GM12878 (cell line): ENCODE measurements at places on chromosomes 16 and 17. TPM values are rescaled to one million over a fixed set of nuclear protein-coding genes. Genes with fewer than 3 reads are reported as not detected.

- no peaks in the 10 kb centered on the region for H3K27me3 ChIP-seq
- H3K4me1 ChIP-seq: peaks cover 9% of the 10 kb centered on the region
- H3K4me3 ChIP-seq: peak within 1 kb of the TSS; percentile 94
- H3K27ac ChIP-seq: peak within 1 kb of the TSS; percentile 85
- no peak for DNase-seq
- H3K36me3 ChIP-seq: no peaks in the 10 kb centered on the region
Observed at GRCh38 chr17:42979511-42980273, at the start of gene PTGES3L. Gene PTGES3L (minus strand): TSS chr17:42980080. CDS start chr17:42980053, 27 bp downstream.

DNA sequence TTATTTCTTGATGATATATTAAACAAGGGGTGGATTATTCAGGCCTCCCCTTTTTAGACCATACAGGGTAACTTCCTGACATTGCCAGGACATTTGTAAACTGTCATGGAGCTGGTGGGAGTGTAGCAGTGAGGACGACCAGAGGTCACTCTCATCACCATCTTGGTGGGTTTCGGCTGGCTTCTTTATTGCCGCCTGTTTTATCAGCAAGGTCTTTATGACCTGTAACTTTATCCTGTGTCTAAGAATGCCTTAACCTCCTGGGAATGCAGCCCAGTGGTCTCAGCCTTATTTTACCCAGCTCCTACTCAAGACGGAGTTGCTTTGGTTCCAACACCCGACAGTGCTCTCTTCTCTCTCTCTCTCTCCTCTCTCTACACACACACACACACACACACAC, 221.9 kb downstream of the C16orf95 start:
- no peaks in the 10 kb centered on the region for H3K27me3 ChIP-seq
- no peaks in the 10 kb centered on the region for H3K36me3 ChIP-seq
- DNase-seq: no peak
- no peak overlapping the region for H3K4me3 ChIP-seq
- H3K4me1 ChIP-seq: no peaks in the 10 kb centered on the region
- no peak overlapping the region for H3K27ac ChIP-seq

GRCh38 chr16:11232852-11233726, 22.9 kb downstream of the SOCS1 start:
- no peak for DNase-seq
- peaks cover 26% of the 10 kb centered on the region for H3K4me1 ChIP-seq
- H3K27me3 ChIP-seq: no peaks in the 10 kb centered on the region
- H3K27ac ChIP-seq: peak overlapping the region; percentile 74

DNA sequence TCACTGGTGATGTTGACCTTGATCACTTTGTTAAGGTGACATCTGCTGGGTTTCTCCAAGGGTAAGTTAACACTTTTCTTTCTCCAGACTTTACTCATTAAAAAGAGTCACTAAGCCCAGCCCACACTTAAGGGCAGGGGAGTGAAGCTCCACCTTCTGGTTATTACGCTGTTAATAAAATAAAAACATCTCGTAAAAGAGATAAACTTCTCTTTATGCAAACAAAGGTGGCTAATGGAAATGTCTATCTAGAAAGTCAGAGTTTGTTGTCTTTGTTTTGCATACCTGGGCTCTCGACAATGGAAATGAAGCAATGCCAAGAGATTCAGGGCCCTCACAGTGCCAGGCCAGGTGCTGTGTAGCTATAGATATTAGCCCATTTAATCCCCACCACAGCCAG, 134.4 kb downstream of the ZFHX3 start:
- no peaks in the 10 kb centered on the region for H3K27me3 ChIP-seq
- H3K27ac ChIP-seq: no peak overlapping the region

GRCh38 chr17:31835984-31836383, 23.1 kb downstream of the COPRS start:
- H3K27ac ChIP-seq: no peak overlapping the region
- no peak for DNase-seq
- no peaks in the 10 kb centered on the region for H3K36me3 ChIP-seq
- no peak overlapping the region for H3K4me3 ChIP-seq
- H3K4me1 ChIP-seq: peaks cover 8% of the 10 kb centered on the region

DNA sequence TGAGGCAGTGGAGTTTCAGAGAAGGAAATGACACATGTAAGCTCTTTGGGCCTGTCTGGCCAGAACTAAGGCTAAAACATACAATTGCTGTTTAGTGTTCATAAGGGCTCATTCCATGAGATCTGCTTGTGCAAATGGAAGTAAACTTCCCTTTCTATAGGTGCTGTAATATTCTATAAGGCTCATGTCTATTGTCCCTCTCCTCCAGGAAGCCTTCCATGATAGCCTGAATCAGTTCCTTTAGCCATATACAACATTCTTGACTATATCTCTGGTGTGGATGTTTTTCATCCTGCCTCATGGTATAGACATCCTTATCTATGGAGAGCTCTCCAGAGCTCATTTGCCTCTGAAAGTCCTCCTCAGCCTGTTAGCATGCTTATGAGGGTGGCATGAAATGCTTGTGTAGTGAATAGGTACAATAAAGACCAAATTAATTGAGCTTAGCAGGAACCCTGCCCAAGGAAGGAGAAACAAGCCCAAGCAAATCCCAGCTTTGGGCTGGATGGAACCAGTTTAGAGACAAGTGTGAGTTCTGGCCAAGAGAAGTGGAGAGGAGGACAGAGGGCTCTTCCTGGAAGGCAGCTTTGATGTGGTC, 1.6 kb upstream of the ETV4 start:
- H3K4me1 ChIP-seq: peaks cover 3% of the 10 kb centered on the region; the same call in 1 of the 2 replicates
- H3K27me3 ChIP-seq: no peaks in the 10 kb centered on the region; the same call in 1 of the 2 replicates
- H3K36me3 ChIP-seq: no peaks in the 10 kb centered on the region
- no peak for DNase-seq
- no peak overlapping the region for H3K27ac ChIP-seq

- H3K4me3 ChIP-seq: no peak overlapping the region
- no peak overlapping the region for H3K27ac ChIP-seq
- no peaks in the 10 kb centered on the region for H3K4me1 ChIP-seq
- H3K27me3 ChIP-seq: no peaks in the 10 kb centered on the region
- DNase-seq: no peak
- H3K36me3 ChIP-seq: no peaks in the 10 kb centered on the region
Observed at GRCh38 chr17:70286391-70286790, 117.1 kb downstream of the KCNJ2 start.

GRCh38 chr16:19438739-19439138, 21.1 kb downstream of the TMC5 start:
- H3K4me3 ChIP-seq: no peak overlapping the region
- no peak overlapping the region for H3K27ac ChIP-seq
- DNase-seq: no peak
- H3K4me1 ChIP-seq: peaks cover 11% of the 10 kb centered on the region
- H3K36me3 ChIP-seq: no peaks in the 10 kb centered on the region

DNA sequence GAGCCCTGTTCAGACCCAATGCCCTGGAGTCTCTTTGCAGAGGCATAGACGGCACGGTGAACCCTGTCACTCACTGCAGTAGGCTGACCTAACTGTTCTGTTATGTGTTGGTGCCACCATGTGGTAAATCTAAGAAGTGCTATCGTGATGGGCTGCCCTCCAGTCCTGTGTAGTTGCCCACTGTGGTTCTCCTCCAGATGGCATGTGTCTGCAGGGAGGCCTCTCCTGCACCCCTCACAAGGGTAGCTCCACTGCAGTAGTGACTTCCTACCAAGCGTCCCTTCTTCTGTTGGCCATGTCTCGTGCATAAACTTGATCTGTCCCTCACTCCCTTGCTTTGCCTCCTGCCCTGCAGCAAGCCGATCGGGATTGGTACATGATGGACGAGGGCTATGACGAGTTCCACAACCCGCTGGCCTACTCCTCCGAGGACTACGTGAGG, 5.8 kb downstream of the DHX38 start:
- H3K36me3 ChIP-seq: peaks cover 37% of the 10 kb centered on the region
- peak; percentile 13 for DNase-seq
- no peak overlapping the region for H3K27ac ChIP-seq
- H3K4me1 ChIP-seq: peaks cover 3% of the 10 kb centered on the region
- no peaks in the 10 kb centered on the region for H3K27me3 ChIP-seq

DNA sequence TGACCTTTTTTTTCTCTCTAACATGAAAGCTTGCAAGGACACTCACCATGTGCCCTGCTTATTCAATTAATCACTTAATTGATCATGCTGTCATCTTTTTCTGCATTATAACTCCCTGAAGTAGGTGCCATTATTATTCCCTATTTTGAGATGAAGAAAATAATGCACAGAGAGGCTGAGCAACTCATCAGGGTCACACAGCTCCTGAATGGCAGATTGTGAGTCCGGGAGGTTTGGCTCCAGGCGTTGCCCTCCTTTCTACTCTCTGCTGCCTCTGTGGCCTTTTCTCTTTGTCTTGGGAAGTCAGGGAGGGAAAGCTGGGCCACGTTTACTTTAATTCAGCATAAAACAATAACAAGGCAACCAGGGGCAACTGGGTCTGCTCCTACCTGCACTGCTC, 17.2 kb upstream of the N4BP1 start:
- H3K27me3 ChIP-seq: no peaks in the 10 kb centered on the region
- no peak overlapping the region for H3K27ac ChIP-seq
- no peaks in the 10 kb centered on the region for H3K36me3 ChIP-seq

DNA sequence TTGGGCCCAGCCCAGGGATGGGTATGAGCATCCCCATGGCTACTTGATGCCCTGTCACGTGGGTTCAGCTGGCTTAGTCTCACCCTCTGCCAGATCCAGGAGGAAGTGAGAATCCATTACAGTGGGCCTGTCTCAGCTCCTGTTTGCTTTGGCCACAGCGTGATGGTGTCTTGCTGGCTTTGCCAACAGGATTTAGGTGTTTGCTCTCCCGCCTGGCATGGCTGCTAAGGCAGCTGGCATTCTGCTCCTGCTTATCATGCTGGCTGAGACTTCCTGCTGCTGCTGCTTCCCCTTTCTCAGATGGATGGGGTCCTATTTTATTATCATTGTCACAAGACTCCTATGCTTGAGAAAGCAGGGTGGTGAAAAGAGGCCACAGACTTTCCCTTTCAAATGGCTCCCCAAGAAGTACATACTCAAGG, 28.3 kb upstream of the HOXB13 start:
- no peaks in the 10 kb centered on the region for H3K4me1 ChIP-seq
- DNase-seq: no peak
- peaks cover 21% of the 10 kb centered on the region for H3K27me3 ChIP-seq
- no peaks in the 10 kb centered on the region for H3K36me3 ChIP-seq

DNA sequence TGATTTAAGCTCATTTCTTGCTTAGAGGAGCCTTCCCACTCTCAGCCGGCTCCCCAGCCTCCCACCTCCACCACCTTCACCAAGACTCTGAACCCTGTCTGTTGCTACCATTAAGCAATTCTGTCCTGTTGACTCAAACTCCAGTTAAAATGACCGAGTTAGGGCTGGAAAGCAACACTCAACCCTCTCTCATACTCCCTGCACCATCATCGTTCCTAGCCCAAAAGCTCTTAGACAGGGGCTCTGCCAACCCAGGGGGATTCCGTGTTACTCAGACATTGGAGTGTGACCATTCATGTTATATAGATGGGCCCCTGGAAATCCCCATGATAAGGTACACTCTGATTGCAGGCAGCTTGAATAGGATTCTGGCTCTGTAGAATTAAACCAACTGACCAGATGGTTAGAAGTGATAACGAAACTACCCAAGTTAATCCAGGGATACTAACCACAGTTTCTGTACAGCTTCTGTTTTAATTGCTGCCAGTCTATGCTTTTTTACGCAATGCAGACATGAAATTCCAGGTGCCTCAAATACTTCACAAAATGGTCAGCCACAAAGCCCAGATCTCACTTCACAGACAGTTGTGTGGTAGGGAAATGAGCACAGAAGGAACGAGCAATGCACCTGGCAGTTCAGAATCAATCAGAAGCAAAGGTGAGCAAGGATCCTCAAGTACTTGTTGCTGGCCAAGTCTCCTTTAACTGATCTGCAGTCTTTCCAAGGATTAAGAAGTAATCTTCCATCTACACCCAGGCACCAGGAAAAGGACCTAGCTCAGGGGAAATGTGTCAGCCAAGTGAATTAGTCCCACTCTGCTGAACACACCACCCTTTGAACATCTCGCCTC, 2.1 kb downstream of the SSTR2 start:
- no peaks in the 10 kb centered on the region for H3K27me3 ChIP-seq
- H3K4me1 ChIP-seq: peaks cover 34% of the 10 kb centered on the region
- peak overlapping the region; percentile 82 for H3K4me3 ChIP-seq
- no peak for DNase-seq
- H3K36me3 ChIP-seq: no peaks in the 10 kb centered on the region

GRCh38 chr17:54172096-54172984, 349.6 kb downstream of the KIF2B start:
- no peaks in the 10 kb centered on the region for H3K27me3 ChIP-seq
- H3K36me3 ChIP-seq: no peaks in the 10 kb centered on the region
- H3K4me3 ChIP-seq: no peak overlapping the region
- no peak for DNase-seq
- H3K27ac ChIP-seq: no peak overlapping the region

GRCh38 chr17:41672153-41672552, 16.5 kb upstream of the EIF1 start:
- peak overlapping the region; percentile 21; the same call in 1 of the 2 replicates for H3K27ac ChIP-seq
- H3K4me1 ChIP-seq: peaks cover 34% of the 10 kb centered on the region
- H3K27me3 ChIP-seq: no peaks in the 10 kb centered on the region
- no peak overlapping the region for H3K4me3 ChIP-seq
- no peaks in the 10 kb centered on the region for H3K36me3 ChIP-seq

- no peak overlapping the region for H3K4me3 ChIP-seq
- peaks cover 1% of the 10 kb centered on the region for H3K4me1 ChIP-seq
- no peak overlapping the region for H3K27ac ChIP-seq
- DNase-seq: no peak
- no peaks in the 10 kb centered on the region for H3K36me3 ChIP-seq
- no peaks in the 10 kb centered on the region for H3K27me3 ChIP-seq
Observed at GRCh38 chr17:17913695-17914332, 58.4 kb downstream of the TOM1L2 start.

- H3K4me1 ChIP-seq: peaks cover 8% of the 10 kb centered on the region
- no peaks in the 10 kb centered on the region for H3K36me3 ChIP-seq
- no peak overlapping the region for H3K27ac ChIP-seq
- H3K4me3 ChIP-seq: no peak overlapping the region
- H3K27me3 ChIP-seq: no peaks in the 10 kb centered on the region
Observed at GRCh38 chr17:31834448-31834847, 24.6 kb downstream of the COPRS start.

DNA sequence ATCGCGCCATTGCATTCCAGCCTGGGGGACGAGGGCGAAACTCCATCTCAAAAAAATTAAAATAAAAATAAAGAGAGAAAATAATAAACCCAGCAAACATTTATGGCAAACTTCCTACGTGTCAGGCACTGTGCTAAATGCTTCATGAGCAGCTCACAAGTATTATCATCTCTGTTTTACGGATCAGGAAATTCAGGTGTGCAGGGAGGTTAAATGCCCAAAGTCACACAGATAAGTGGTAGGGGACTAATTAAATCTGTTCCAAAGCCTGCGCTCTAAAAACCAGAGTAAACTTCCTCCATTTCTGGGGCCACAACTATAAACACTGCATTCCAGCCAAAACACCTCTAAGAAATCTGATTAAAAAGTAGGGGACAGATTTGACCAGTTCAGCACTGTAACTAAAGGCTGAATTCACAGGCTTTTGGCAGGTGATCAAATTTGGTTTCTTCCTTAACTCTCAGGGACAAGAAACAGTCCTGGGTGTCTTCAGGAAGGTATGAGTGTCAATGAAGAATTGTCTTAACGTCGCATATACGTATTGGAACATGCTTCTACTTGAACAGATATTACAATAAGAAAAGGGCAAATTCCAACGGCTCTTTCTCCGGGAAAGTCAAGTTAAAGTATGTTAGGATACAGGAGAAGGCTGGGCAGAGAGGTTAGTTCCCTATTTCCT, 996 bp downstream of the STRADA start:
- no peak for DNase-seq
- H3K4me1 ChIP-seq: peaks cover 11% of the 10 kb centered on the region
- no peaks in the 10 kb centered on the region for H3K27me3 ChIP-seq
- peak overlapping the region; percentile 96 for H3K4me3 ChIP-seq
- peak overlapping the region; percentile 97 for H3K27ac ChIP-seq

MYH2 gene
- not detected in 2 replicates for total RNA-seq

ICAM2 gene
- total RNA-seq: 37.4 and 42.7 TPM in 2 replicates

RAB26 gene
- total RNA-seq: 0.33 and 0.53 TPM in 2 replicates

PYY gene
- not detected in 2 replicates for total RNA-seq

GCGR gene
- total RNA-seq: not detected in 2 replicates

CSH1 gene
- not detected in 2 replicates for total RNA-seq

HBZ gene
- 0.49 TPM in 1 of 2 replicates, not detected in the other for total RNA-seq

KRT12 gene
- not detected in 2 replicates for total RNA-seq

CCL8 gene
- not detected in 2 replicates for total RNA-seq

TNK1 gene
- 0.77 and 2.0 TPM in 2 replicates for total RNA-seq
